Esophagus squamous epithelium (tissue), 5 donors: ENCODE measurements at places on chromosomes 11 and 22.

GRCh38 chr11:96827164-96827563, 437.4 kb downstream of the JRKL start:
- no peak for DNase-seq

GRCh38 chr11:43558146-43558545, 122.4 kb upstream of the HSD17B12 start:
- no peak for DNase-seq

- DNase-seq = no peak
These were observed 85.4 kb downstream of the MTNR1B start for GRCh38 chr11:93054881-93055280.

DNA sequence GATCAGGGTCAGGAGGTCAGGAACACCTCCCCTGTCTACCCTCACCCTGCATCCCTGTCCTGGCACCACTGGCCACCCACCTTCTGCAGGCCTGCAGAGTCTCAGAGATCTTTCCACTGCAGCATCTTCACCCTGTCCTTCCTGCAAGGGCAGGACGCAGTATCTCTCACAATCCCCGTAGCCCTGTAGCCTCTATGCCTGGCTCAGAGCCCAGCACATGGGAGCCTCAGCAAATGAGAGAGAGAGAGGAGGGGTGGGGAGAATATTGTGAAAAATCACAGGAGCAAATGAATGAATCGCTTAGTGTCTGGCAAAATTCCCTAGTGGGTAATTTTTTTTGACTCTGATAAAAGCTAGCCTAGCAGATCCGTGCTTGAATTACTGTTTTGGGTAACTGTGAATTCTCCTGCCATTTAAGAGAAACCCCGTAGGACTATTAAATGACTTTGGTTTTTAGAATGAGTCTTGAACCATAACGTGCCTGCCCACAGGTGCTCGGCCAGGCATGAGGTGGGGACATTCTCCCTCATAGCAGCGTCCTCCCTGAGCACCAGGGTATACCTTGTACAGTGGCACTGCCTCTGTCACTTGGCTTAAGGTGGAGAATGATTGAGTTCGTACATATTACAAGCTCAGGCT, 91.5 kb downstream of the MORC2 start:
- no peak for DNase-seq

DNA sequence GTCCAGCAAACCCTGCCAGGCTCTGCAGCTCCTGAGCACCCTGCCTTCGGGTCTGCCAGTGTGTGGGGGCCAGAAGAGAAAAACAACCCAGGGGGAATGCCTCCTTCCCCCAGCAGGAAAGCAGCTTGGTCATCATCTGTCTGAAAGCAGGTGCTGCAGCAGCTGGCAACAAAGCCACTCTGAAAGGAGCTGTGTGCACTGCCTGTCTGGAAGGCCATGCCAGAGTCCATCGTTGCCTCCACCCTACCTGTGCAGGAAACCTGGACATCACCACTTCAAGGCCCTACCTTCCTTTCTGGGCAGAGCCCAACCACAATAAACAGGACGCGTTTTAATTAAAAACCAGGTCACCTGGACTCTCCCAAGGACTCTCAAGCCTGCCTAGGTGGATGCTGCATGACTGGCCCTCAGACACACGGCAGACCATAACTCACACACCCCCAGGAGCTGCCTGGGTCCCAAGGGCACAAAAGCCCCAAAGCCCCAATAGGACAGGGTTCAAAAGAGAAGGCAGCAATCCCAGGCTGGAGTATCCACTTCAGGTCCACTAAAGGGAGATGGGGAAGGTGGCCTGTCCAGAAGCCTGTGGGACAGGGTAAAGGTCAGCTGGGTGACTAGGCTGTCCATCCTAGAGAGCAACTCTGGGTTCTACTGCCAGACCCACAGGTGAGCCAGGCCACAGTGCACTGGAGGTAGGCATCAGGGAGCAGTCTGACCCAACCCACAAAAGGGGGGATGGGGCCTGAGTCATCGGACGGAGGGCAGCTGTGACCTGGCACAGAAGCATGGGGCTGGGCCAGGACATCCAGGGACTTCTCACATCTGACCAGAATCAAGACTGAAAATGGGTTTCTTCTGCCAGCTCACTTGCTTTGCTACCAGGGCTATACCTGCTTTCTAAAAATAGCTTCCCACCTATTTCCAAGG, 6.1 kb downstream of the GNB1L start:
- no peak for DNase-seq

- no peak for DNase-seq
These were observed at the start of gene MTFP1 for GRCh38 chr22:30425616-30426387. MTFP1 (plus strand) TSS chr22:30425768; CDS start chr22:30425880, 112 bp downstream.

- DNase-seq = no peak
These were observed 37.0 kb upstream of the GNAZ start for GRCh38 chr22:23033116-23033905.

- no peak for DNase-seq
These were observed 533.3 kb downstream of the OPCML start for GRCh38 chr11:132999031-132999430.

GRCh38 chr11:104796301-104796700, 102.0 kb downstream of the CASP12 start:
- DNase-seq = no peak

DNA sequence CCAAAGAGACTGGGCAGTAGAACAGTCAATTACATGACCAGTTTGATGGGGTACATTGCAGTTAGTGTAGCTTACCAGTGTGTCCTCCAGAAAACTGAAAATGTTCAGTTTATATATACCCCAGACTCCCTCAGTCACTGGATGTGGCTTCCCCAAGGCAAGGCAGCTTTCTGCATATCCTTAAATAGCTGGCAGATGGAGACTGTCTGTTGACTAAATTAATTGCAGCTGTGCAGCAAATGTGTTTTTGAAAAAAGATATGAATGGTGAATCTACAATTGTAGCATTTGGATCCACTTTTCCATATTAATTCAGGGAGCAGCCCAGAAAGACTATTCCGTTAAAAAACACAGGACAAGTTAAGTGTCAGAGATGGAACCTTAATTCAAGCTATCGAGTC, 565.1 kb upstream of the CCDC179 start:
- DNase-seq = no peak

DNA sequence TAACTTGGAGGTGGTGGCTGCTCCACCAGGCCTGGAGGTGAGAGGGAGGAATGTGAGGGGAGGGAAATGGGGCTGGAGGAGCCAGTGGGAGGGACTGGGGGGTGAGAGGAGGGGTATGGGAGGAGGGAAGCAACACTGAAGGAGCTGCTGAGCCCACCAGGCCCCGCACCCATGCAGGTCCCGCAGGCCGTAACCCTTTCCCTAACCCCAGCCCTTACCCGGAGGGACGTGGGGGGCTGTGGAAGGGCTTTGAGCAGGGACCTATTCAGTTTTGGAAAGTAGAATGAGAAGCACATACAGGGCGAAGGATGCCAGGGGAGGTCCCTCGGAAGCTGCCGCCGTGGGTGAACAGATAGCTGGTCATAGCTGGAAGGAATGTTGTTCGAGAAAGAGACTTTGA, 33.9 kb upstream of the CRYBB3 start:
- no peak for DNase-seq

- no peak for DNase-seq
These were observed 9.1 kb downstream of the TPBGL start for GRCh38 chr11:75249704-75250103.

DNA sequence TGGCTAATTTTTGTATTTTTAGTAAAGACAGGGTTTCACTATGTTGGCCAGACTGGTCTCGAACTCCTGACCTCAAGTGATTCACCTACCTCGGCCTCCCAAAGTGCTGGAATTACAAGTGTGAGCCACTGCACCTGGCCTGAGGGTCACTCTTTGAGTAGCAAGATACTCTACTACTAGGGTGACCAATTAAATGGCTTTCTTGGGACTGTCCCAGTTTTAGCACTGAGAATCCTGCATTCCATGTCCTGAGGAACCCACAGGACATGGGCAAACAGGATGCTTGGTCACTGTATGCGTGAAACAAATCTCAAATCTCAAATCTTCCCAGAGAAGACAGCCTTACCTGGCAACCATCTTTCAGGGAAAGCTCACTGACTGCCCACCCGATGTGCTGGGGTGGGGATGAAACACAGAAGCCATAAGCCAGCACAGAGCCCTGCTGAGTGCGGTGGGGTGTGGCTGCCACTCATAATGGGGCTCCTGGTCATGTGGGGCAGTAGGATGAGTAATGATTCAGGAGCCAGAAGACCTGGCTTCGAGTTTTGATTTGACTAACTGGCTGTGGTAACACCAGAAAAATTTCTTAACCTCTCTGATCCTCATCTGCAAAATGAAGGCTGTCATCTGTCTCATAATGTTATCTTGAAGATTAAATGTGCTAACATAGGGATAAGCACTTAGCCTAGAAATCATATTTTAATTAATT, 11.5 kb downstream of the CLMP start:
- DNase-seq = no peak
